NCI-H524 treated with DMSO at 0.1 percent for 48 hours (cell line): ENCODE measurements at places on chromosomes 5 and 9.
A peak's percentile ranks its signal among the peaks of the same experiment; 100 is the strongest.

- no peak for DNase-seq
Measured at GRCh38 chr9:115883467-115884329, 269.9 kb upstream of the PAPPA start.

GRCh38 chr5:179196405-179197079 lies 136.4 kb downstream of the ZNF354C start:
- DNase-seq: no peak

DNA sequence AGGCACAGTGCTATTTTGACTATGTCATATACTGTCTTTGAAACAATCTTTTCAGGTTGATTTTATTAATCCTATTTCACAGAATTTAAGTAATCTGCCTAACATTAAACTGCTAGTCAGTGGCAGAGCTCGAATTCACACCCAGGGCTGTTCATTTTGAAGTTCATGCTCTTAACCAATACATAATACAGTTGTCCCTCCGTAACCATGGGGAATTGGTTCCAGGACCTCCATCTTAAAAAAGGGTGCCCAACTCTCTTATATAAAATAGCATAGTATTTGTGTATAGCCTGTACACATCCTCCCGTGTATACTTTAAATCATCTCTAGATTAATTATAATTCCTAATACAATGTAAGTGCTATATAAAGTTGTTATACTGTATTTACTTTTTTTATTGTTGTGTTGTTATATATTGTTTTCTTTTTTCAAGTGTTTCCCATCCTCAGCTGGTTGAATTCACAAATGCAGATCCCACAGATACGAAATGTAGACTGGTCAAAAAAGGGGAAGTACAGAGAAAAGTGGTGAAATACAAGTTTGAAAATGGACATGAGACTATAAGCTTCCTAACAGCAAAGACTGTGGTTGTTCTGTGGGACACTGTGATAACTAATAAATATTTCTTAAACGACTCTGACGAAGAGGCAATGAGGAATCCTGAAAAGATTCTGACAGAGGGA lies 18.3 kb downstream of the RFX3 start:
- DNase-seq: no peak

GRCh38 chr9:87667164-87667738 lies 58.7 kb upstream of the CTSL start:
- no peak for DNase-seq

DNA sequence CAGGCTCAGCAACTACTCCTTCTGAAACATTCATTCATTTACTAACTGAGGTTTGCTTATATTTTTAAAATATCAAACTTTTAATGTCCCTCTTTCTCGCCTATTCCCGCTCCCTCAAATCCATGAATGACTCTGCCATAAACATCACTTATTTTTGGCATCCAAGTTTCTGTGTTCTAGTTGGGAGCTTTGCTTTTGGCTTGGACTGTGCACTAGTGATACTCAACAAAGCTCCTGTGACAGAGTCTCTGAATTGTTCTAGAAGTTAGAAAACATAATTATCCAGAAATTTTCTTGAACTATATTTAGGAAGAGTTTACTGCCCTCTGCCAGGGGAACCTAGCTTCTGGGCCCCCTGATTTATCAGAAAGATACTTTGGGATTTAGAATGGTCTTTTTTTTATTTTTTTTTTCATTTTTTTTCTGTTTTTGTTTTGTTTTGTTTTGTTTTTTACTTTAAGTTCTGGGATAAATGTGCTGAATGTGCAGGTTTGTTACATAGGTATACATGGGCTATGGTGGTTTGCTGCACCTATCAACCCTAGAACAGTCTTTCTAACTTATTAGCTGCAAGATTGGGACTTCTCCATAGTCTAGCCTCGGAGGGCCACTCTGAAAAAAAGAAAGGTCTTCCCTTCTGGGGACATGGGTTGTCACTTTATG lies 64.7 kb upstream of the PTGER4 start:
- DNase-seq: no peak

GRCh38 chr5:83227611-83228010 lies 150.3 kb downstream of the XRCC4 start:
- no peak for DNase-seq

DNA sequence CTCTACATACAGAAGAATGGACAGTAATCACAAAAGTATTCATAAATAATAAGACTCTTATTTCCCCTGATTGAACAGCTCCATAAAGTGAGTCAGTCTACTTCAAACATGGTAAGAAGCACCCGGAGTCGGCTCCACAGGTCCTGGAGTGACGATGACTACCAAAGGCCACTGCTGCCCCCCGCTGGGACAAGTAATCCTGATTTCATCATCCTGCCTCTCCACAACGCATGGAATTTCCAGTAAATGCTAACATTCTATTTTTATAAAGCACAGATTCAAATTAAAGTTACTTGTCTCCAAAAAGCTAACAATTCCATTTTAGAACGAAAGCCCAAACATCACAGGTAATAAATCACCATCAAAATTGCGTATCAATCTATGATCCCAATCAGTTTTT lies 16.2 kb downstream of the ATPSCKMT start:
- peak; percentile 43 for DNase-seq

GRCh38 chr5:3709068-3709716 lies 113.6 kb downstream of the IRX1 start:
- DNase-seq: no peak

GRCh38 chr5:180830253-180831138 lies 27.9 kb upstream of the MGAT1 start:
- peak; percentile 19 for DNase-seq

GRCh38 chr5:97750576-97750975 lies 567.5 kb upstream of the RIOK2 start:
- no peak for DNase-seq

- DNase-seq: no peak
Measured at GRCh38 chr5:109318455-109319108, 91.2 kb downstream of the PJA2 start.

- no peak for DNase-seq
Measured at GRCh38 chr9:35557320-35557719, 47.7 kb upstream of the TESK1 start.

- no peak for DNase-seq
Measured at GRCh38 chr9:120676767-120677402, 37.4 kb downstream of the MEGF9 start.

DNA sequence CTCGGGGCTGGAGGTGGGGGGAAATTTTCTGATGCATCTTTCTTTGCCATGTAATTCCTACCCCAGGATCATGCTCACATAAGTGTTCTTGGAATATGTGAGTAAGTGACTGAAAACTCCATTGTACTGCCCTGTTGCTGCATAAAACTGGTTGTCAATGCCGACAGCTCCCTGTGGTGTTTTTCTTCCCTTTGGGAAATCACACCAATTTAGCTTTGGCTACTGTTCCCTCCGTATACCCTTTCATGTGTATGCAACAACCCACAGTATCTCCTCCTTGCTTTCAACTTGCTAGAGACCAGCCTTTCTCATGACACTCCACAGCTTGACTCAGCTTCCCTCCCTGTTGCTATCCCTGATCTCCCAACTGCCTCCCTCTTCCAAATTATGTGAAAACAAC lies 240.6 kb downstream of the TRIM32 start:
- no peak for DNase-seq

DNA sequence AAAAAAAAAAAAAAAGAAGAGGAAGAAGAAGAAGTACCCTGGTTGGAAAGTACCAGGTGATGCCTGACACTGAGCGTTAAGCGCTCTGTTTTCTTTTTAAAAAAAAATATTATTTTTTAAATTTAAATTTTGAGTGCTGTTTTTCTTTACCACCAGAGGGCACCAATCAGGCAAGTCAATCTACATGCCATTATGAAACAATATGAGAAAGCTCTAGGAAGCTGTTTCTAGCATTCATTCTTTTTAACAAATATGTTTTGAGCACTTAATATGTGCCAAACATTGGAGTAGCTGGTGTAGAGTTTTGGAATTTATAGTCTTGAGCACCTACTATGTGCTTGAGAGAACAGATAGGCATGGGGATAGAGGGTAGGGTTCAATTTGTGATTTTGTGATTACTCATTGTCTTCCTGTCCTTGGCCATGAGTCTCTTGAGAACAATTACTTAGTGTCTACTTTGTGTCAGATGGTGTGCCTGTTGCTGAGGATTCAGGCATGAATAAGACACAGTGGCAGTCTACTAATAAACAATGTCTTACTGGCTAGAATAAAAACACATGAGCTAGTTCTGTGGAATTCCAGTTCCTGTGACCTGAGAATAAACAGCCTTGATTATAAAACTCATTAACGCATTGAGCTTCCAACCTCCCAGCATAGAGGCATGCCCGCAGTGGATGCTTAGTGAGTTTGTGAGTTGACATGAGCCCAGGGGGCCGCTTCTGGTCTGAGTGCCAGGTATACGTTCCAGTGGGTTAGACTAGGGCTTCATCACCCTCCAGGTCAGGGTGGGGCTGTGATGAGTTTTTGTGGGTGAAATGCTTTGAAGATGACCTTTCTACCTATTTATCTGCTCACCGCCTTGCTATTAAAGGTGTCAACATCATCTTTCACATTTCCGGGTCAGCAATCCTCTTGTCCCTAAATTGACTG lies 3.0 kb upstream of the UBE2R2 start:
- no peak for DNase-seq

- DNase-seq: no peak
Measured at GRCh38 chr5:38148021-38148625, 110.2 kb upstream of the EGFLAM start.

GRCh38 chr9:33794560-33794959 lies 801 bp upstream of the PRSS3 start:
- no peak for DNase-seq

GRCh38 chr5:8825139-8825757 lies 720.6 kb downstream of the SEMA5A start:
- DNase-seq: no peak

- no peak for DNase-seq
Measured at GRCh38 chr9:112029921-112030444, 133.4 kb downstream of the UGCG start.

DNA sequence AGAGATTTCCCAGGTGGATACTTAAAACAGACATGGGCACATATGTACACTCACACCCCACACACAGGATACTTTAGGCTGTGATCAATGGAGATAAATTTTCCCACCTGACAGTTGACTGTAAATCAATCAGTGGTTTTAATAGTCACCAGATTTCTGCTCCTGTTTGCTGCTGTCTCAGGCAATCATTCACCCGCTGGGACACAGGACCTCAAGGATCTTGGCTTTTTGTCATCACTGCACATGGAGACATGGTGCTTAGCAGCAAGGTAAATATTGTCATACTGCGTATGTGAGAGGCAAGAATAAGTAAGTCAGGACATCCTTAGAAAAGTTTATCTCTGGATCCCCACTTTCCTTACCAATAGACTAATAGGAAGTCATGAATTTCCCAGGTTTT lies 60.8 kb upstream of the KLF9 start:
- no peak for DNase-seq

GRCh38 chr9:69134412-69134811 lies 39.7 kb upstream of the TJP2 start:
- DNase-seq: no peak

DNA sequence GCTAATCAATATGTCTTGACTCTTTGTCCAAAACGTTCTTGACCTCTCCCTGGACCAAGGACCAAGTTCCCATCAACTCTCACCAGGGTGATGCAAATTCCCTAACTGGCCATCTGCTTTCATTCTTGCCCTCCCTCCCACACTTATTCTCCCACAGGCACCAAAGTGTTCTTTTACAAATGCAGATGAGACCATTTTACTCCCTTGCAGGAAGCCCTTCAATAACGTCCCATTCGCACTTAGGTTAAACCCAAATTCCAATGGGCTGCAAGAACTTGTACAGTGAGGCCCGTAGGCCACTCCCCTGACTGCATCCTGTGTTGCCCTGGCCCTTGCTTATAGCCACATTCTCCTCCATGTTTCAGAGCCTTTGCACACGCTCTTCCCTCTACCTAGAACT lies 7.3 kb downstream of the ARAP3 start:
- DNase-seq: no peak
